Stimulated activated CD8-positive, alpha-beta memory T cell treated with anti-CD3 and anti-CD28 coated beads, Interleukin-4, amount 100 ng/mL, for 1 hour (primary cell): ENCODE measurements at places on chromosomes 11 and 22.

DNA sequence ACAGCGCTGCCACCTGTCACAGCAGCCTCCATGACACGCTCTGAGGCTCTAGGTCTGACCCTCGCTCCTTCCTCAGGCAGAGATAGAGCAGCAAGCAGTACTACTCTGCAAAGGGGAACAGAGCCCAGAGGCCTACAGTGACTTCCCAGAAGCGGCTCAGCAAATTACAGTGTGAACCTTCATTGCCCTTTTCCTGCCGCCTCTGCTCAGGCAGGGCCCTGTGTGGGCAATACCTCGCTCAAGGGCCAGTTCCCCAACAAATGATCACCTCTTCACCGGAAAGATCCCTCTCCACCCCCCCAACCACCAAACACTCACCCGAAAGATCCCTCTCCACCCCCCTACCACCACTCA lies 12.3 kb downstream of the KIAA0930 start:
- DNase-seq: no peak

DNA sequence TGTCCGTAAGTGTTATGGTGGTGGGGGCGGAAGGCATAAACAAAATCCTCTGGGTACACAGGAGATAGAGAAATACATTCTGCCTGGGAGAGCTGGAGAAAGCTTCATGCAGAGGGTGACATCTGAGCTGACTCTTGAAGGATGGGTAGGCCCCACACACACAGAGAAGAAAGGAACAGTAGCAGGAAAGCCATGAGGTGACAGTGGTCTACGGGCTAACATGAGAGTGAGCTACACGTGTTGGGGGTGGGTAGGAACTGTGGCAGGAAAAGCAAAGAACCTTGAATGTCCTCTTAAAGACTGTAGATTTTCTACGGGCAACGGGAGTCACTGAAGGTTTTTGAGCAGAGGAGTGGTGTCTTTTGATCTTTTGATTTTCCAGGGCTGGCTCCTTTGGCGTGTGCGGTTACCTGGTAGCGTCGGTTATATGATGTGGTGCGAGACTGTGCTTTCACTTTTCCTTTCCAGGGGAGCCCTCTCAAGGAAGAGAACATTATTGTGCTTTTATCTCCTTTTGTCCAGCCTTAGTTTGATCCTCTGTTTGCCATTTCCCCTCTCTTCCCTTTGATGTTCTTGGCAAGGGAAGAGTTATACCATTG lies 39.7 kb downstream of the ADAMTS8 start:
- no peak for DNase-seq

DNA sequence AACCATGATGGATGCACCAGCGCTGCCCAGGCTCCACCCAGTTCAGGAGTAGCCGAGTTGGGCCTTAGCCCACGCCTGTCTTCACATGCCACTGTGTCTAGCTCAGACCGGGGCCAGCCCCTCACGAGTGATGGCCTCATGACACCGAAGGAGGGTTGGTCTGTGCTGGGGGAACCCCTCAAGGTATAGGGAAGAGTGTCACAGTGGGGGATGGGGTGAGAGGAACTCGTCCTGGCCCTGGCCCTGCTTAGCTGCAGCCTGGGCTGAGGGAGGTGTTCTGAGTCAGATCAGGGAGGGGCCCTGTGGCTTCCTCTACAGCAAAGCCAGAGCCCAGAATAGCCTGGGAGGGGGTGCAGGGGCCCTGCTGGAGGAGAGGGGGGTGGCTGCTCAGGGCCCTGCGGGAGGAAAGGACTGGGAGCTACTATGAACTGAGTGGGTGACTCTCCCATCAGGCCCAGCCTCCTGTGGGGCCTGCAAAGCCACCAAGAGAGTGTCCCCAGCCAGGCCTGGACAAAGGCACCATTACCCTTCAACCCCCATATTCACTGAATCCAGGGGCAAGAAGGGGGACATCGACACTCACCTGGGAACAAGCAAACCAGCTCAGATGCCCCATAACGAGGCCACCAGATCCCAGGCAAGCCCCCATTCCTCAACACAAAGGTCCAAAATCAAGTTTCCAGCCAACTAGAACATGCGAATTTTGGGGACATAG lies 41.2 kb downstream of the IGLL5 start:
- peak; percentile 13 for DNase-seq

DNA sequence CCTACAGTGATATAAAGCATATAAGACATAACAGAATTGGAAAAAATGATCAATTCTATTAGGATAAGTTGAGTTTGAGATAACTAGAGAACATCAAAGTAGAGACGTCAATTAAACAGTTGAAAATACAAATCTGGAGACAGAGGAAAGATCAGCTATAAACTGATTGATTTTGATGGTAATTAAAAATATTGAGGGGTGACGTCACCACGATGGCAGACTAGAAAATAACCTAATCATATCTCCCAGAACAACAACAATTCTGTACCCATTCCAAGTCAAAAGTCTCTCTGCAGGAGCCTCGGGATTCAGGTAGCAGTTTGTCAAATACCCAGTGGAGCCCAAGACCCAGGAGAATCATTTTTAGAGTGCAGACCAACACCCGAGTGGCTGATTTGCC lies 28.9 kb downstream of the MS4A13 start:
- DNase-seq: no peak

GRCh38 chr22:29102300-29102699 lies 29.5 kb downstream of the KREMEN1 start:
- DNase-seq: no peak

- no peak for DNase-seq
These were observed 77.9 kb downstream of the XRRA1 start for GRCh38 chr11:74871037-74871436.

DNA sequence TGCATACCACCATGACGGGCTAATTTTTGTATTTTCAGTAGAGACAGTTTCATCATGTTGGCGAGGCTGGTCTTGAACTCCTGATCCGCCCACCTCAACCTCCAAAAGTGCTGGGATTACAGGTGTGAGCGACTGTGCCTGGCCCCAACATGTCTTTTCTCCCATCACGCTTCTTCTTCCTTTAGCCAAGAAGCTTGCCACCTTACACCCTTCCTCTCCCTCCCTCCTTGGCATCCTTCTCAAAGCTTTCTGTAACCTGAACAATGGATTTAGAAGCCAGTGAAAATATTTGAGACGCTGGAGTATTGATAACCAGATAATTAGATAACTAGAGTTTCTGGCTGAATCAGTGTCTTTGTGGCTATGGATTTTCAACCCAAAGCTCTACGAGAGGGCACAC lies 11.3 kb upstream of the NNMT start:
- no peak for DNase-seq

DNA sequence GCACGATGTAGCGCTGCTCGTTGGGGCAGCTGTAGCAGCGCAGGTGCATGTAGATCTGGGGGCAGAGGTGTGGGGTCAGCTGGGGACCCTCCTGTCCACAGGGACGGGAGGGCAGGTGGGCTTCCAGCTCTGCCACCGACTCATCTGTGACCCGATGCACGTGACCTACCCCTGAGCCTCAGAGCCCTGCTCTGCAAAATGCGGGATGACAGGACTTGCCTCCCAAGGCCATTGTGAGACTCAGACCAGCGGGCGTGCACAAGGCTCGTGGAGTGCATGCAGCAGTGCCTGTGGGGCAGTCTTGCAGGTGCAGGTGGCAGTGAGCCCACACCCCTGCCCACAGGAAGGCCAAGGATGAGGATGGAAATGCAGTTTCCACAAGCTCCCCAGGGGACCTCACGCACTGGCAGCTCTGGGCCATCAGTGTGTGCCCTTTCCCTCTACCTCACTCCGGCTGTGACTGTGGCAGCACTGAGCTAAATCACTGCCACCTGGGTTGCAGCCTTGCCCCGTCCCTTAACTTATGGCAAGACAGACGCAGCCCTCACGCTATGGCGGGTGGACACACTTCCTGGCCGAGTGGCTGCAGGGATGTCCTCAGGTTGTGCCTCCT lies 26.7 kb downstream of the TMEM184B start:
- DNase-seq: no peak

DNA sequence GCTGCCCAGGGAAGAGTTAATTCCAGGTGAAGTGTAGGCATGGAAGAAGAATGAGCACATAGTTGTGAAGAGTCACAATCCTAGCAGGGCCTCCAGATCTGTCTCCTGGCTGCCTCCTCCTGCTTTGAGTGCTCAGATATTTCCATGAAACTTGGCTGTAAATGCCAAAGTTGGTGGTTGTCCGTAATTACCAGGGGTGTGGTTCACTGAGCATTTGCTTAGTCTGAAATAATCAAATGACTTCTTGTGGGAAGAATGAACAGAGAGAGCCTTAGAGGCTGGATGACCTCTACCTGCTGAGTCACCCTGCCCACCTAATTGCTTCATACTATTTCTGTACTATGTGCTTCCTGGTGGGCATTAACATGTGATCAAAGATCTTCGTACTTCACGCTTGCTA lies 50.9 kb downstream of the APIP start:
- DNase-seq: no peak

DNA sequence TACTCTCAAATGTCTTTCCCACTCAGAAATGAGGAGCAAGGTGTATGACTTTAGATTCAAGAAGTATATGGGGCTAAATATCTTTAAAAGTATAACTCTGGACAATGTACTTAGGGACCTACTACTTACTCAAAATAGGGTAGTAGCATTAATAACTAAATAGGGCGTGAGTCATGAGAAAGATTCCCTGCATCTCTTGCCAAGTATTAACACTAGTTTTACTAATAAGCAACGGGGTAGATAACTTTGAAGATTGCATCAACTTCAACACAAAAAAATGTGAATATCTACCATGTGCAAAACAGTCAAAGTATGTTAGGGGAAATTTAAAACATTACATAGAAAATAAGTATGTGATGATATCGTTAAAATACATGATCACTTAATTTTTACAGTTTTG lies 99.6 kb downstream of the PGR start:
- DNase-seq: no peak

- DNase-seq: no peak
These were observed 98.2 kb downstream of the LDLRAD3 start for GRCh38 chr11:36041988-36042611.

- no peak for DNase-seq
These were observed 2.4 kb upstream of the ZBTB16 start for GRCh38 chr11:114057147-114057546.

GRCh38 chr11:2267306-2267850 lies 3.0 kb downstream of the ASCL2 start:
- no peak for DNase-seq

GRCh38 chr11:12682737-12683500 lies 8.7 kb downstream of the TEAD1 start:
- no peak for DNase-seq

- DNase-seq: no peak
These were observed 43.6 kb downstream of the SYN3 start for GRCh38 chr22:33014621-33015020.

GRCh38 chr11:61356706-61357105 lies 5.0 kb downstream of the CYB561A3 start:
- no peak for DNase-seq

GRCh38 chr11:22780952-22781593 lies 48.5 kb downstream of the SVIP start:
- DNase-seq: no peak

DNA sequence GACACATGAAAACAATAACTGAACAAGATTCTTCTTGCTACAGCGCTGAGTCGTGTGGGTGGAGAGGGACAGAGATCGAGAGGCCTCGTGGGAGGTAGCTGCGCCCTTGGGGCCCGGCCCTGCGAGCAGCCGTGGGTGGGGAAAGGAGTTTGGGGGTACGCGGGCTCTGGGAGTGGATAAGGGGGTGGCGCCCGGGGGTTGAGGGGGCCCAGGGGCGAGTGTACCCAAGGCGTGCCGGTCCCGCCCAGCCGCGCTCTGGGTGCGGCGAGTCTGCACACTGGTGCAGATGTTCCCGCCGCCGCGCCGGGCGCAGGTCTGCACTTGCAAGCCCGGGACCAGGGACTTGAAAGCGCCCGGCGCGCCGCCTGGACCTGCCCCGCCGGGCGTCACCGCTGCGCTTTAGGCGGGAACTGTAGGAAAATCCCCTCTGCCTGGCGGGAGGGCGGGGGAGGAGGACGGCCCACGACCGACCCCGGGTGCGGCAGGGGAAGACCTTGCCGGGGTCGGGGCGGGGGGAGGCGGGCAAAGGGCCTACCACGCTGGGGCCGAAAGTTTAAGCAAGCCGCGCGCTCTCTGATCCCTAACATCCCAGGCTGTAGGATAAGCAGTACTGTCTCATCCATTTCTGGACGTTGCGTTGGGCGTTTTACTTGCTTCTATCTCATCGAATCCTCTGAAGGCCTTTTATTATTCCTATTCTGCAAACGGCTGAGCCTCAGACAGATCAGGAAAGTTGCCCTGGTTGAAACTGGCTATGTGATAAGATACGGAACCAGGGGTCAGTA lies 1.4 kb upstream of the KREMEN1 start:
- DNase-seq: no peak

DNA sequence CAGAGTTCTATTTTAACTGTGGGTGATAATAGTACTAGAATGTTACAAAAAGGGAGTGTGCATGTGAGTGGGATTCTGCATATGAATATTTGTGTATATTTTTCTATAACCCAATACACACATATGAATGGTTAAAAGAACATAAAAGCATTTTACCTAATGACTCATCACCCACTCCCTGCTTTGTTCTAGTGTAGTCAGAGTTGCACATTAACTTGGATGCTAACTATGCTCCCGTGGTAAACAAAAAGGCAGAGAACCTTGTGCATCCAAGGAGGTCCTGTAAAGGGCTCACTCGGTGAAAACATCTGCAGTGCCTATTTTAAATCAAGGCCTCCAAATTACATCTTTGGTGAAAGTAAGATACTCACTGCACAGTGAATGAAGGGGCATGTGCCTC lies 1289.4 kb downstream of the LRRC4C start:
- no peak for DNase-seq

GRCh38 chr22:31829505-31829904 lies 75.7 kb downstream of the DEPDC5 start:
- DNase-seq: no peak

GRCh38 chr11:17699147-17700114 lies 19.9 kb upstream of the MYOD1 start:
- no peak for DNase-seq

GRCh38 chr11:93689240-93689639 lies 27.8 kb downstream of the CEP295 start:
- DNase-seq: no peak

- DNase-seq: no peak
These were observed 46.1 kb upstream of the JAM3 start for GRCh38 chr11:134022748-134023147.

DNA sequence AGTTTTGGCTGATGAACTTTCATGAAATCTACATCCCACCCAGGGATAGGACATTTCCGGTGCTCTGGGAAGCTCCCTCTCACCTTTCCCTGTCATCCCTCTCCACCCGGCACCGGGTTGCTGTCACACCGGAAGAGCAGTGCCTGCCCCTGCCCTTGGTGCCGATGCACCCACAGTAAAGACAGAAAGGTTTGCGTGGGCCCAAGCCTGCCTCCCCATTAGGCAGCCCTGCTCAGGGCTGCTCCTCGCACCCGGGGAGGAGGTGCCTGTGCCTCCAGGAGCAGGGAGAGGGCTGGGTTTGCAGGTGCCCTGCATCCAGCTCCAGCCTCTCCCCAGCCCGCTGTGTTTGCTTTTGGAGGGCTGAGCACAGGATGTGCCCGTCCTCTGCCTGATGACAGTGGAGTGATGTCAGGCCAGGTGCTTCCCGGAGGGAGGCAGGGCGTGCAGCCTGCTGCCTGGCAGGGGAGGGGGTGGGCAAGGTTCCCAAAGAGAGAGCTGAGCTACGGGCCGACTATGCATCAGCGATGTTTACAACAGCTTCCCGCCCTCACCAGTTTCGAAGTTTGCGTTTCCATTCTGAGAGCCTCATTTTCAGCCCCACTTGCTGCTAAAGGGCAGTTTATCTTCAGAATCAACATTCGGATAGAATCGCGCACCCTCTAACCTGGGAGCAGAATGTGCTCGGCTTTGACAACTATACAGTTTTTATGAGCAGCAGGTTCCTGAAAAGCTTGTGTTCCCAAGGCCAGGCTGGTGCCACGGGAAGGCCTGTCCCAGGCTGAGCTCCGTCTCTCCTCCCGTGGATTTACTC lies 83.2 kb upstream of the CLDN5 start:
- DNase-seq: no peak

- DNase-seq: no peak
These were observed 554.3 kb upstream of the LRRC4C start for GRCh38 chr11:42013656-42014201.
